Naive thymus-derived CD8-positive, alpha-beta T cell (primary cell): ENCODE measurements at places on chromosomes 5 and 9.
A peak's percentile ranks its signal among the peaks of the same experiment; 100 is the strongest.

DNA sequence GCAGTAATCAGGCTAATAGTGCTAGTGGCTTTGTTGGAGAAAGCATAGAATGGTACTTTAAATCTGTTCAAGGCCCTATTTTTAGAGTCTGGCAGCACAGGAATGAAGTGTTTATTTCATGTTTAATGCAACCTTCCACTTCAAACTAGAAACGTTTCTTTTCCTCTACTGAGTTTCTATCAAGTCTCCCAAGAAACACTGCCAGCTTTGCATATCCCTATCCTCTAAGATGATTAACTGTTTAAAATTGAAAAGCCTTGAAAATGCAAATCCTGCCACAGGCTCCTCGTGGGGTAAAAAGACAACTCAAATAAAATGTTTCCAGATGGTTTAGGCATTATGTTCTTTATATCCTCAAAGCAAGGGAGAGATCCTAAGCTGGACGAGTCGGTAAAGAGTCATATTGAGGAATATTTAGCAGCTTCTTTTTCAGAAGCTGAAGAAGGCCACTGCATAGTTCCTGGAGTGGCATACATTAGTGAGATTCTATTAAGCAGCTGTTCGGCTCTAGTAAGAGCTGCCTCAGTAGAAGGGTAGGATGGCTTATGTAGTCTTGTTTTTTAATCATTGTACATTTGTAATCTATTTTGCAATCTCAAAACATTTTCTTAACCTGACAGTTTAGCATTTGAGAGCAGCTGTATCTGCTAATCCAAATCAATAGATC is 251.2 kb downstream of the CHSY3 start:
- DNase-seq = no peak

- no peak for DNase-seq
These were observed 173.7 kb downstream of the BRINP1 start for GRCh38 chr9:119195521-119195920.

- DNase-seq = no peak
These were observed 87.7 kb downstream of the MACIR start for GRCh38 chr5:103346162-103346748.

- peak; percentile 80 for DNase-seq
These were observed 13.2 kb downstream of the ITK start for GRCh38 chr5:157193699-157194424.

DNA sequence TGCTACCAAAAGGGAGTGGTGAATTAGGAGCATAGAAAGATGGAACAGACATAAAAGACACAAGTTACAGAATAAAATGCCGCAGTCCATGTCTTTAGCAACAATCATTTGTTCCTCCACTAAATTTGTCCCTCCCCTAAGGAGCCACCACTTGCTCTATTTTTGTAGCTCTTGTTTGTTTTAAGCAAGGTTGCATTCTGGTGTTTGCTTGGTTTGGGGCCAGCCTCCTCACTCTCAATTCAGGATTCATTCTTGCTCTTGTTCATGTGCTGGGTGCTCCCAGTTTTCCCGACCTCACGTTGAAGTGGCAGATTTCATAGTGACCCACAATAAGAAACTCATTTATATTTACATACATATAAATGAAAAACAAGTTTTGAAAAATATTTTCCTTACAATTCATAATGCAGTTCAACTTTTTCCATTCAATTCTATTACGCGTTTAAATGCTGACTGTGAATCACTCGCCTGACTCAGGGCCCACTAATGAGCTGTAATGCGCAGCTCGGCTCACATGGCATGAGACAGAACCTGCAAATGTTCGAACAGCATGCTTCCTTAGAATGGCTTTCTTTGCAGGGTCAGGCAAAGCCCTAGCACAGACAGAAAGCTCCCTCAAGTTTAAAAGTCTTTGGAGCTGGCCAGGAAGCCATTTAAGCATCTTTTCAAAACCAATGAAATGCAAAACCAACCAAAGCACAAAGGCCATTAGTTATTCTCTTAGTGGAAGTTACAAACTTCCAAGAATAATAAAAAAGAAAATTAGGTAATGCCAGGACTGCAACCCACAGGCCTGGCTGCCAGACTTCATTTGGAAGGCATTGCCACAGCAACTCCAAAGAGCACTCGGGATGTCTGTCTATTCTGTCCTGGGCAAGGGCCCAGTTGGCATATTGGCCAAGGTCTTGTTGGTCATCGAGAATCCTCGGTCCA is 41.7 kb downstream of the RETREG1 start:
- DNase-seq = no peak

- DNase-seq = no peak
These were observed 3.3 kb upstream of the FOXB2 start for GRCh38 chr9:77016121-77016525.

- no peak for DNase-seq
These were observed 77.6 kb downstream of the INIP start for GRCh38 chr9:112640311-112640710.
